T-cell (primary cell): ENCODE measurements at places on chromosomes 11 and 22. TPM values are rescaled to one million over a fixed set of nuclear protein-coding genes. Genes with fewer than 3 reads are reported as not detected.

- no peak overlapping the region for H3K27ac ChIP-seq
- no peak for DNase-seq
- H3K4me3 ChIP-seq = no peak overlapping the region
- H3K27me3 ChIP-seq = no peaks in the 10 kb centered on the region
- no peaks in the 10 kb centered on the region for H3K4me1 ChIP-seq
Observed at GRCh38 chr22:43228330-43228729, 41.4 kb upstream of the TTLL12 start.

DNA sequence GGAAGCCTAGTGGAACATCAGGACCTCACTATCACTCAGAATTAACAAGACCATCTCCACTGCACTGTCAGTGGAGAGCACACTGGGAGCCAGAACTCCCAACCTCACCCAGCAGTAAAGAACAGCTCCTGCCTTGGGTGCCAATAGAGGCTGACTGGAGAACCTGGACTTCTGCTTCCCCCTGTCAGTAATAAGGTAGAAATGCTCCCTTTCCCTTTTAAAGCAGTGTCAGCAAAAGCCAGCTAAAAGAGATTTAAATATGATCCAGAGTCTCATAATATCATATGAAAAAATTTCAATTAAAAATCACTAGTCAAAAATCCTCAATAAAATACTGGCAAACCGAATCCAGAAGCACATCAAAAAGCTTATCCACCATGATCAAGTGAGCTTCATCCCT is 82.8 kb downstream of the SPATA19 start:
- no peak overlapping the region for H3K27ac ChIP-seq
- DNase-seq = no peak
- no peaks in the 10 kb centered on the region for H3K36me3 ChIP-seq
- no peaks in the 10 kb centered on the region for H3K4me1 ChIP-seq
- H3K4me3 ChIP-seq = no peak overlapping the region

Gene SCGB1C1
- total RNA-seq = not detected

- no peak overlapping the region for H3K27ac ChIP-seq
- H3K4me3 ChIP-seq = no peak overlapping the region
- no peaks in the 10 kb centered on the region for H3K27me3 ChIP-seq
- H3K36me3 ChIP-seq = peaks cover 3% of the 10 kb centered on the region
Observed at GRCh38 chr11:93517041-93517440, 26.1 kb downstream of the SMCO4 start.

Gene MMP1
- not detected for total RNA-seq

- H3K27me3 ChIP-seq = no peaks in the 10 kb centered on the region
- no peaks in the 10 kb centered on the region for H3K4me1 ChIP-seq
- H3K4me3 ChIP-seq = no peak overlapping the region
- no peak overlapping the region for H3K27ac ChIP-seq
Observed at GRCh38 chr11:16873289-16873688, 134.8 kb downstream of the C11orf58 start.

Gene HMOX1
- total RNA-seq = 2.4 TPM

GRCh38 chr11:107683061-107683460 is 28.8 kb downstream of the SLN start:
- H3K4me1 ChIP-seq = no peaks in the 10 kb centered on the region

- H3K4me1 ChIP-seq = peaks cover 65% of the 10 kb centered on the region
- no peak overlapping the region for H3K4me3 ChIP-seq
- H3K27ac ChIP-seq = no peak overlapping the region
- H3K27me3 ChIP-seq = peaks cover 71% of the 10 kb centered on the region
Observed at GRCh38 chr22:37803639-37804351, 3.9 kb upstream of the GCAT start.

Gene CASP4
- total RNA-seq = 91.0 TPM

DNA sequence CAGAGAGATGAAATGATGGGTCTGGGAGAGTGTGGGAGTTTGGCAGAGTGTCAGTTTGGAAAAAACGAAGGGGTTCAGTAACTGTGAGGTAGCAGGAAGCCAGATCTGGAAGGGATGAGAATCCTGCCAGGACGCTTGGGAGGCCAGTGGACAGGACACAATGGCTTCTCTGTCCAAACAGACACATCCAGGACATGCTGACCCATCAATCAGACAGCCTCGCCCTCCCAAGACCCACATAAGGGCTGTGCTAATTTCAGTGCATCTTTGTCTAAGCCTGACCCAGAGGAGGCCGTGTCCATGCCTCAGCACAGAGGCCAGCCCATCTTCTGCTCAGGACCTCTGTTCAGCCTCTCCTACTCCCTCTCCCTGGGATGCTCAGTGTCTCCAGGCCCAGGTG is 576.5 kb upstream of the B3GAT1 start:
- peaks cover 17% of the 10 kb centered on the region for H3K27me3 ChIP-seq
- DNase-seq = no peak
- H3K36me3 ChIP-seq = no peaks in the 10 kb centered on the region
- H3K4me1 ChIP-seq = no peaks in the 10 kb centered on the region
- no peak overlapping the region for H3K4me3 ChIP-seq

DNA sequence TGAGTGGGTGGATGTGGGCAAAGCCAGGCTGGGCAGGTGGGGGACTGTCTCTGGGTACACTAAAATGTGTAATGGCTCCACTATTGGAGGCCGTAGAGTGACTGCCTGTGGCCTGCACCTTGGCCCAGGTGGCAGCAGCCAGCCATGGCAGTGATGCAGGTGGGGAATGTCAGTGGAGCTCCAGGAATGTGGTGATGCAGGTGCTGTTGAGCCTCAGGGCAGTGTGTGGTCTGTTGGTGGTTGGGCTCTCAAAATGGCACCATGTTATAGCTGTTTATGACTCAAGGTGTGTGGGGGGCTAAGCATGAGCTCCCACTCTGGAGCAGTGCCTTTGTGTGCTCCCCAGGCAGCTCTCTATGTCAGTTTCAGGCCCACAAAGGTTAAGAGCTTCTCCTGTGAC is 40.2 kb upstream of the CCDC90B start:
- no peaks in the 10 kb centered on the region for H3K36me3 ChIP-seq
- H3K4me1 ChIP-seq = no peaks in the 10 kb centered on the region

DNA sequence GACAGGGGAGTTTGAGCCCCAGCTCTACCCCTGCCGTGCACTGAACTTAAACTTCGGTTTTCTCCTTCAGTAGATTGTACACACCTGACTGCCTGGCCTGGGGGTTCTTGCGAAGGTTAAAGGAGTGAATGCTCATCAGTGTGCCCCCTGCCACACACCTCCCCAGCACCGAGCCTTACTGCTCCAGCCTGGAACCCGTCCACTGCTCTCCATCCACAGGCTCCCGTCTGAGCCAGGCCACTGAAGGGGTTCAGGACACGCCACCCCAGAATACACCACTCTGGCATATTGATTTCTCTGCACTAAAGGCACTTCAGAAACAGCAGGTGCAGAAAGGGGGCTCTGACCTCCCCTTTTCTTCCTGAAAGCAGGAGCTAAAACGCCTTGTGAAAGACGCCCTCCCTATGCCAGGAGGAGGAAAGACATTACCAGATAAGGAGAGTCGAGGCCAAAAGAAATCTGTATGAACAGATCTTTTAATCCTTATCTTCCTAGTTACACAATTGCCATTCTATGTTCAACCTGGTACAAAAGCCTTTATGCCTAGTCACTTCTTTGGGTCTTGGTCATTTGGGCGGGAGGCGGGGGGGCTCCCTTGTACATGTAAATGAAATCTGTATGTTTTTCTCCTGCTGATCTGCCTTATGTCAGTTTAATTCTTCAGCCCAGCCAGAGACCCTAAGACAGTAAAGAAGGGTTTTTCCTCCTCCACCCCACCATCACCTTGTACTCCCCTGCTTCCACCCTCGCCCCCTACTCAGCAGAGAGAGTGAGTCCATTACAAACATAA is 1.9 kb upstream of the SSTR3 start:
- peaks cover 3% of the 10 kb centered on the region for H3K36me3 ChIP-seq
- H3K27me3 ChIP-seq = no peaks in the 10 kb centered on the region
- H3K4me3 ChIP-seq = no peak overlapping the region
- DNase-seq = no peak
- H3K27ac ChIP-seq = no peak overlapping the region
- peaks cover 31% of the 10 kb centered on the region for H3K4me1 ChIP-seq

DNA sequence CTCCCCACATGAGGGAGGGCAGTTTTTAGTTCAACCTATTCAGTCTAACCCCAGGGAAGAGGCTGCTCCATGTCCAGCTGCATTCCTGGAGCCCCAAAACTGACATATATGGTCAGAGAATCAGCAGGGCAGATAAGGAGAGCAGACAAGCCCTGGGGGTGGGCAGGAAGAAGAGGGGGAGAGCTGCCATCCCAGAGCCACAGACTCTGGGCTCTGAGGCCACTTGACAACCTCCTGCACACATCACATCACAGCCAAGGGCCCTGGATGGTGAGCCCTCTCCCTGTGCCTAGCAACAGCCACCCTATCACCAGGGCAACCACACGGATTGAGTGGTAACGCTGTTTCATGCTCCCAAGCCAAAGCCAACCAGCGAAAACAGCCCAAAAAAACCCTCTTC is 3.1 kb downstream of the ARHGAP1 start:
- peaks cover 33% of the 10 kb centered on the region for H3K36me3 ChIP-seq
- no peaks in the 10 kb centered on the region for H3K27me3 ChIP-seq

Gene CDC42EP2
- 0.78 TPM for total RNA-seq

- H3K36me3 ChIP-seq = no peaks in the 10 kb centered on the region
- H3K27me3 ChIP-seq = no peaks in the 10 kb centered on the region
- DNase-seq = no peak
Observed at GRCh38 chr11:2109541-2110019, 29.6 kb downstream of the IGF2 start.

DNA sequence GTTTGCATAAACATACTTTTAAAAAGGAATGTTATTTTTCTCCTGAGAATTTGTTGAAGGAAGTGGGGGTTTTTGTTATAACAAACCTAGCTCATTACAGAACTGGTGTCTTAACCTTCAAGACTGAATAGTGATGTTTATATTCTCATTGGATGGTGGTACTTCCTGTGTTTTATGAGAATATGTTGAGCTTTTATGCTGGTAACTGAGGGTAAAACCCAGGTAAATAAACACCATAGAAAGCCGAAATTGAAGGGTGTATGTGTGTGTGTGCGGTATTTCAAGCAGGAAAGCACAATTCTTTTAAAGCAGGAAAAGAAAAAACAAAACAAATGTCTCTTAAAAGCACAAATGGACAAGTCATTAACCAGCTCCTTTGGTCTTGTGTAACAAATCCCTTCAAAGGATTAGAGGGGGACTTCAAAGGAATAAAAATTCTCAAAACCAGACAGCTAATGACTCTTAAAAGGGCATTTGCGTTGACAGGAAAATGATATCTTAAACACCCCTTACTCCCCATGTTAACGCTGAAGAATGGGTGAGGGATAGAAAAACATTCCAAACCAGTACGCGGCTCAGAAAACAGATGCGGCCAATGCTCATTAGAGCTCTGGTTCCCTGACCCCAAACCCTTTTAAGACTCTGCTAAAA is 23.8 kb downstream of the LMO2 start:
- no peaks in the 10 kb centered on the region for H3K27me3 ChIP-seq
- no peak for DNase-seq
- peaks cover 18% of the 10 kb centered on the region for H3K4me1 ChIP-seq
- no peak overlapping the region for H3K27ac ChIP-seq

DNA sequence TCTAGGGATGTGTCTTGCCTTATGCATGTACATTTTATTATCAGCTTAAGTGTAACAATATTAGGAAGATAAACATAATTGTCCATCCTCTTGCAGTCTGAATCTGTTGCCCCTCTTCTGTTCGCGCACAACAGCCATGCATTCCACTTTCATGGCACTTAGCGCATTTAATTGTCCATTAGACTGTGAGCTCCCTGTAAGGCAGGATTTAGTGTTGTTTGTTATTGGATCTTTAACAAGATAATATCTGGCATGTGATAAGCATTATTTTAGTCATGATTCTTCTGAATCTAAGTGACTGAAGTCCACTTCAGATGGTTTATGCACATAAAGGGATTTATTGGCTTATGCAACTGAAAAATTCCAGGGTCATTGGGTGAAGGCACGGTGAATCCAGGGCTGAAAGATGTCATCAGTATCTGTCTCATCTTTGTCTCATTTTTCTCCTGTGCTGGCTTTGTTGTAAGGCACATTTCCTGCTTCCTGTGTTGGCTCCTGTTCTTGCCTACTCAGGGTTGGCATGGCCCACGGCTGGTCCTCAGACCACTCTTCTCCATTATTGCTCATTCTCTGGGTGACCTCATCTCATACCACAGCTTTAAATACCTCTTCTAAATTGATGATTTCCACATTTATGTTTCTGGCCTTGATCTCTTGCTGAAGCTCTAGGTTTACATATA is 37.6 kb downstream of the ATXN10 start:
- DNase-seq = no peak
- peaks cover 25% of the 10 kb centered on the region for H3K36me3 ChIP-seq
- no peak overlapping the region for H3K27ac ChIP-seq
- no peaks in the 10 kb centered on the region for H3K27me3 ChIP-seq
